CD8-positive, alpha-beta memory T cell (primary cell): ENCODE measurements at places on chromosomes 3 and 15. TPM values are rescaled to one million over a fixed set of nuclear protein-coding genes. Genes with fewer than 3 reads are reported as not detected.

The C2CD4A gene
- 0.09 TPM for total RNA-seq

The UROC1 gene
- total RNA-seq = not detected

The PP2D1 gene
- not detected for total RNA-seq

The B3GALNT1 gene
- total RNA-seq = 1.8 TPM

DNA sequence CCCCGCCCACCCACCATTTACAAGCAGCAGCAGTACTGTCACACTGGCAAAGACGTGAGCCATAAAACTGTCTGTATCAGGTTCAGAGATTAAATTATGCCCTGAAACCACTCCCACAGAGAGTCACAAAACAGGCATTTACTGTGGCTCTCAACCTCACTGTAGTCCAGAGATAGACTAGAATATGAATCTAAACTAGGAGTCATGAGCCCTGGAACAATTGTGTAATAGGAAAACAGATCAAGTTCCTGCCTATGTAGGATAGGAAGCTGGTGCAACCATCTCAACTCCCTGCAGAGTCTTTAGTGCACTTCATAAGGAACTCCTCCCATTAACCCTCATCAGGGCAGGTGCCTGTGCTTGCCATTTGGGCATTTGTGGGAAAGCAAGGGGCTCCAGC, 61.7 kb downstream of the FAM227B start:
- no peaks in the 10 kb centered on the region for H3K27me3 ChIP-seq
- H3K27ac ChIP-seq = no peak overlapping the region
- DNase-seq = no peak
- H3K4me3 ChIP-seq = no peak overlapping the region
- H3K4me1 ChIP-seq = no peaks in the 10 kb centered on the region

DNA sequence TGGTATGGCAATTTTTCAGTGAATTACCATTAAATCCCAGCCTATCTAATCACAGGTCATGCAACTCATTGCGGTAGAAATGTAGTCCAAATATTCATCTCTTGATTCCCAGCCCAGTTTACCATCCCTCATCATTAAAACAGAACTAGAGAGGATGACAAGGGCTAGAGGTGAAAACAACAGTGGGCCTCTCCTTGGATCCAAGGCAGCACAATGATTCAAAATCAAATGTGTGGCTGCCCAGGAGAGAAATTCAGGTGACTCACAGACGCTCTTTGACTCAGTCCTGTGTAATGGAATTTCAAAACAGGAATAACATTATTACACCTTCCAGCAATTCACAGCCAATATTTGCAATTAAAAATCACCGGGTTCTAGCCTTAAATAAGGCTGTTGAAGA, 246.5 kb downstream of the TBL1XR1 start:
- no peak overlapping the region for H3K4me3 ChIP-seq
- no peaks in the 10 kb centered on the region for H3K4me1 ChIP-seq
- no peak for DNase-seq
- H3K27me3 ChIP-seq = no peaks in the 10 kb centered on the region
- H3K27ac ChIP-seq = no peak overlapping the region

DNA sequence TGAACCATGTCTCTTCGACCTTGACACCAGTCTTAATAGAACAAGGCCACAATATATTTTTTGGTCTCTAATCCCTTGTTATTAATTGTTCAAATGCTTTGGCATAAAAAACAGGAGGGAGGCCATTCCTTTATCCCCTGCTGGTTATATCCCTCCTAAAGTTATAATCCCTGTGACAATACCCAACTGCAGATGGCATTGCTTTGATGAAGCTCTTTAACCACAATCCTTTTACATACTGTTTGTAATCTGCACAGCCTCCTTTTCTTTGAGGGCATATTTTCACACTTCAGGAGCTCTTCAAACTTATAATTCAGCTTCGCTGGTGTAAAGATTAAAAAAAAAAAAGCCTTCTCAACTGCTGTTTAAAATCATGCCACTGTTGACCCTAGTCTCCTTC, 919.0 kb downstream of the EPHA3 start:
- no peak overlapping the region for H3K4me3 ChIP-seq
- no peak overlapping the region for H3K27ac ChIP-seq
- no peaks in the 10 kb centered on the region for H3K27me3 ChIP-seq

DNA sequence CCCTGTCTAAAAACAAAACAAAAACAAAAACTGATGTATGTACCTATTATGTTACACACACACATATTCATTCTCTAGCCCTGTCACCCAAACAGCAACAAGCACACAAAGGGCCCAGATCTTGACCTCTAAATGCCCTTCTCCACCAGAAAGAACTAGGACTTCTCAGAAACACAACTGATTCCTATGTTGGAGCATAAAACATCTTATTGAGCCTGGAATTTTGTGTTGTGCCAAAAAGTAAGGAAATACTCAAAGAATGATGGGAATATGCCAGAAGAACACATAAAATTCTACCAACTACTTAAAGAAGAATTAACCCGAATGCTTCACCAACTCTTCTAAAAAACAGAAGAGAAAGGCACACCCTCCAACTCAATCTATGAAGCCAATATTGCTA, 66.7 kb upstream of the OCA2 start:
- no peaks in the 10 kb centered on the region for H3K27me3 ChIP-seq
- no peak for DNase-seq
- no peak overlapping the region for H3K27ac ChIP-seq
- H3K4me1 ChIP-seq = no peaks in the 10 kb centered on the region
- no peak overlapping the region for H3K4me3 ChIP-seq
- H3K36me3 ChIP-seq = peaks cover 25% of the 10 kb centered on the region

GRCh38 chr3:196619223-196619622, 20.3 kb upstream of the NRROS start:
- H3K27me3 ChIP-seq = no peaks in the 10 kb centered on the region
- no peak overlapping the region for H3K27ac ChIP-seq
- no peak for DNase-seq
- H3K4me1 ChIP-seq = peaks cover 4% of the 10 kb centered on the region
- no peak overlapping the region for H3K4me3 ChIP-seq

DNA sequence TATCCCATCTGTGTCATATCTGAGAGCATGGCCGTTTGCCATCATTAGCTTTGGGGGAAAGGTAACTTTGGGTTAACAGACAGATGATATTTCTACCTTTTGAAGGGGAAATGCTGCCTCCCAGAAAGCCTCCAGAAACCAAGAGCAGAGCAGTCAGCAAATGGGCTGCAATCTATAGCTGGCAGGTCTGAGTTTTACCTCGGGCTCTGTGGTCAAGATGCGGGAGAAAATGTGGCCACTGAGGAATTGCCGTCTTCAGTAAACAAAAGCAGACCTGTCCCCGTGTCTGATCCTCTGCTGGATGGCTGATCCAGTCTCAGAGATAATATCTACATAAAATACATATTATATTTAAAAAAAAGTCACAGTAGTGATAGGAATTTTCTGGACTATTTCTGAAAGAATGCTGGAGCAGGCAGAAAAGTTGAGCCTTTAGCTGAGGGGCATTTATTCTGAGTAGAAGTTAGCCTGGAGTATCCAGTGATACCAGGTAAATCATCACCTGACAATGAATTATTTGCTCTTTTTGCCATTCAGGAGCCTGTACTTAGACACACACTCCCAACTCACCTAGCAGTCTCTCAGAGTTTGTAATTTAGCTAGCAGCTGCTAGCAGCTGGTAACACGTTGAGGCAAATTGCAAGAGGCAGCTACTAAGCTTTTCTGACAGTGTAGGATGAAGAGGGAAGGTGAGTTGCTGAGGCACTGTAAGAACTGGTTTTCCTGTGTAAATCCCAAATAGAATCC, 285.3 kb upstream of the RARB start:
- H3K36me3 ChIP-seq = no peaks in the 10 kb centered on the region
- H3K4me1 ChIP-seq = no peaks in the 10 kb centered on the region
- H3K27ac ChIP-seq = no peak overlapping the region
- no peak overlapping the region for H3K4me3 ChIP-seq
- DNase-seq = no peak
- no peaks in the 10 kb centered on the region for H3K27me3 ChIP-seq

DNA sequence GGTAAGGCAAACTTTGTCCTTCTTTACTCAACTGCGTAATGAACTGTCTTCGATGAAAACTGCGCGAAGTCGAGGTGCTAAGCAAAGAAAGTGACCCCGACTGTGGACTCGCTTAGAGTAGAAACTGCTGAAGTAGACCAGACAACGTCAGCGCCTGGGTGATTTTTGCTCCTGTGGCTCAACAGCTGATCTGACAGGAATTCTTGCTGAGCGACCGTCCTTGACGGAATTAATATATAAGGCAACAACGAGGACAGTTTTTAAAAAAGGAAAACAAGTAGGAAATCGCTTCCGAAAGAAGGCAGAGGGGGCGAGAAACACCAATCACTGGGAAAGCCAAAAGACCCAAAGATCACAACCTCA, 541 bp downstream of the RPS27L start:
- peak overlapping the region; percentile 83 for H3K4me3 ChIP-seq
- peaks cover 19% of the 10 kb centered on the region for H3K4me1 ChIP-seq
- H3K36me3 ChIP-seq = peaks cover 3% of the 10 kb centered on the region
- DNase-seq = no peak
- H3K27me3 ChIP-seq = no peaks in the 10 kb centered on the region

DNA sequence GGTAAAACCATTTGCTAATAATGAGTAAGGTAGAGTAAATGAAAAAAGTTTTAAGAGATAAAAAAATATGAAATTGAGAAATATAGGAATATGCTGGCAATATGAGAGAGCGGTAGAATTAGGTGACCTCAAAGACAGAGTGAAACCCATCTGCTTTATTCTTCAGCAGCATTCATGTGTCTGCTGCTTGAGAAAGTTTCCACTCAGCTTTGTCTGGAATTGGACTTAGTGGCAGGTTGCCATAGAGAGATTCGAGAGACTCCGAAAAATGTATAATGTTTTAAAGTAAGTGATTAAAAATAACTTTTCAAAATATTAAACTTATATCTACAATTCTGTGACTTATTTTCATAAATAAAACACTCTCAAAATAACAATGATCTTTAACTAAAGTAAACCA, 5.0 kb downstream of the SUCNR1 start:
- no peaks in the 10 kb centered on the region for H3K36me3 ChIP-seq
- H3K4me1 ChIP-seq = no peaks in the 10 kb centered on the region
- DNase-seq = no peak
- H3K4me3 ChIP-seq = no peak overlapping the region

- no peaks in the 10 kb centered on the region for H3K36me3 ChIP-seq
- no peak overlapping the region for H3K27ac ChIP-seq
- no peak overlapping the region for H3K4me3 ChIP-seq
- H3K27me3 ChIP-seq = no peaks in the 10 kb centered on the region
- no peak for DNase-seq
Measured at GRCh38 chr3:126151562-126152302, 28.7 kb downstream of the ALDH1L1 start.

DNA sequence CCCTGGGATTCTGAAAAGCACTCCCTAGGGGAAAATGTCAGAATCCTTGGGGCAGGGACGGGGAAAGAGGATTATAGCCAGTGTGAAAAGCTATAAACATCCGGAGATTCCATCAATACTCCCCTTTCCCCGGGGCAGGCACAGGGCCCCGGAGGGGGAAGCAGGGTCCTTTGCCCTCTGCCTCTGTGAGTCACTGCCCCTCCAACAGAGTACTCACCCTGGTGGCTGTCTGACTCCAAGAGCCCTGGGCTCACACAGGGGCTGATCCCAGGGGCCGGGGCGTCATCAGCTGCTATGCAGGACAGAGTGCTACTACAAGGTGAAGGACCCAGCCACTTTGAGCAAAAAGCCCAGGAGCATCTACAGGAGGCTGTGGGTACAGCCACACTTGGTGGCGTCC, 133.0 kb upstream of the PRR20G start:
- no peak overlapping the region for H3K4me3 ChIP-seq
- no peaks in the 10 kb centered on the region for H3K36me3 ChIP-seq
- no peaks in the 10 kb centered on the region for H3K4me1 ChIP-seq
- DNase-seq = no peak
- no peaks in the 10 kb centered on the region for H3K27me3 ChIP-seq
- no peak overlapping the region for H3K27ac ChIP-seq

- no peak for DNase-seq
- H3K27me3 ChIP-seq = no peaks in the 10 kb centered on the region
- H3K4me1 ChIP-seq = no peaks in the 10 kb centered on the region
- no peak overlapping the region for H3K4me3 ChIP-seq
Measured at GRCh38 chr3:54180921-54181320, 58.6 kb downstream of the CACNA2D3 start.

DNA sequence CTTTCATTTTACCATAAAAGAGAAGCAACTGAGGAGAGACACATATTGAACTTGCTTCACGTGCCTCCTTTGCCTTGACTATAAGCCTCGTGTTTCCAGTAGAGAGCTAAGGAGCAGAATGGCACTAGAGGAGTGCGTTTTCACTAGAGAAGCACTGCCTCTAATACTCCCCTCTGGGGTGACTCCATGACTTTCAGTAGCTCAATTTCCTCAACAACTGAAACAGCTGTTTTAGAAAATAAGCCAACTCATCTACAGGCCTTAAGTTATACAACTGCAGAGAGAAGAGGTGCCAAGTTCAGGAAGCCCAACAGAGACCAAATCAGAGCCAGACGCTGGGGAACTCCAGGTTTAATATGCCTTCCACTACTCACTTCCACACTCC, 1.9 kb downstream of the UBP1 start:
- H3K27me3 ChIP-seq = no peaks in the 10 kb centered on the region
- H3K4me3 ChIP-seq = peak overlapping the region; percentile 68
- peaks cover 43% of the 10 kb centered on the region for H3K4me1 ChIP-seq
- no peak for DNase-seq
- peak overlapping the region; percentile 97 for H3K27ac ChIP-seq

GRCh38 chr3:122994954-122995353, 32.6 kb downstream of the SEMA5B start:
- no peak for DNase-seq
- no peak overlapping the region for H3K27ac ChIP-seq
- no peaks in the 10 kb centered on the region for H3K27me3 ChIP-seq
- H3K36me3 ChIP-seq = no peaks in the 10 kb centered on the region
- no peaks in the 10 kb centered on the region for H3K4me1 ChIP-seq

- no peaks in the 10 kb centered on the region for H3K27me3 ChIP-seq
- H3K27ac ChIP-seq = no peak overlapping the region
- H3K4me1 ChIP-seq = no peaks in the 10 kb centered on the region
- no peak for DNase-seq
- no peak overlapping the region for H3K4me3 ChIP-seq
Measured at GRCh38 chr3:125632597-125632996, 37.3 kb upstream of the OSBPL11 start.

GRCh38 chr3:194950906-194951628, 265.4 kb downstream of the FAM43A start:
- H3K4me3 ChIP-seq = no peak overlapping the region
- no peaks in the 10 kb centered on the region for H3K27me3 ChIP-seq
- no peak for DNase-seq
- H3K36me3 ChIP-seq = no peaks in the 10 kb centered on the region

GRCh38 chr15:31740203-31740602, 290.1 kb upstream of the CHRNA7 start:
- H3K4me3 ChIP-seq = no peak overlapping the region
- H3K27ac ChIP-seq = no peak overlapping the region
- H3K36me3 ChIP-seq = no peaks in the 10 kb centered on the region
- H3K4me1 ChIP-seq = no peaks in the 10 kb centered on the region
- H3K27me3 ChIP-seq = no peaks in the 10 kb centered on the region
- DNase-seq = no peak
